ENCODE measurements at places on chromosomes 7 and 10.

GRCh38 chr10:48684792-48685623 is at the start of gene WDFY4:
TSS of gene WDFY4 (plus strand) at chr10:48684873. CDS start at chr10:48709733, 24,860 bp downstream.
- peak; percentile 97 for DNase-seq

GRCh38 chr7:17668122-17668521 is 272.2 kb downstream of the SNX13 start:
- DNase-seq, result no peak

DNA sequence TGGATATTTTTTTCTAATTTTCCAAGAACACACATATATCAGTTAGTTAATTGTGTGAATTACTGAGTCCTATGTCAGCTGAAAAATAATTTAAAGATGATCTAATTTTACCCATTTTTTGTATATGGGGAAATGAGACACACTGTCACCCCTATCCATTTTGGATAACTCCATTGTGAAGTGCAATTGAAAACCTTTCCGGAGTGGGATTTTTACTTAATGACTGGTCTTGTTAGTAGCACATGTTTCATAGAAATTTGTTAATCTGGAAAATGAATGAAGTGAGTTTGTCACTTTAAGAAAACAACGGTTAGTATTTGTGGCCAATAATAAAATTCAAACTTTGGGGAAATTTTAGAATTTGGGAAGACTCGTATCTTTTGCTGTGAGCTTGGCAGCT is 2.0 kb downstream of the GARS1 start:
- no peak for DNase-seq

GRCh38 chr7:146773506-146773905 is 656.9 kb downstream of the CNTNAP2 start:
- no peak for DNase-seq

DNA sequence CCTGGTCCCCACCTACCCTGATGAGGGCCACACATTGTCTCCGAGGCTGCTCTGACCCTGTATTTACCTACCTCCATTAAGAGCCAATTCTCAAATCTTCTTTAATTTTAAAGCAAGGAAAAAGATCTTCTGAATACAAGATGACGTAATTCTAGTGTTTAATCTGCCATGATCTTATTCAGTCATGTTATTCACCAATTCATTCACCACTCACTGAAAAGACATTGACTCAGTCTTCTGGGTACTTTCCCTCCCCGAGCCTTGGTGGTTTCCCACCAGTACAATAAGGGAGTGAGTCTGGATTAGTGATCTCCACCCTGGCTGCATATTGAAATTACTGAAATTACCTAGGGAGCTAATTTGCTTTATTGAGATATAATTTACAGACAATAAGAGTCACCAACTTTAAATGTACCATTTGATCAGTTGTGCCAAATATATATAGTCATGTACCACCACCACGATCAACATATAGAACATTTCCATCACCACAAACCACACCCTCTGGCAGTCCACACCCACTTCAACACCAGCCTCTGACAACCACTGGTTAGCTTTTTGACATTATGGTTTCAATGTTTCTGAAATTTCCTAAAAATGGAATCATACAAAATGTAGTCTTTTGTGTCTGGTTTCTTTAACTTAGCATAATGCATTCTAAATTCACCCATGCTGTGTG is 117.5 kb upstream of the UNC5B start:
- no peak for DNase-seq

DNA sequence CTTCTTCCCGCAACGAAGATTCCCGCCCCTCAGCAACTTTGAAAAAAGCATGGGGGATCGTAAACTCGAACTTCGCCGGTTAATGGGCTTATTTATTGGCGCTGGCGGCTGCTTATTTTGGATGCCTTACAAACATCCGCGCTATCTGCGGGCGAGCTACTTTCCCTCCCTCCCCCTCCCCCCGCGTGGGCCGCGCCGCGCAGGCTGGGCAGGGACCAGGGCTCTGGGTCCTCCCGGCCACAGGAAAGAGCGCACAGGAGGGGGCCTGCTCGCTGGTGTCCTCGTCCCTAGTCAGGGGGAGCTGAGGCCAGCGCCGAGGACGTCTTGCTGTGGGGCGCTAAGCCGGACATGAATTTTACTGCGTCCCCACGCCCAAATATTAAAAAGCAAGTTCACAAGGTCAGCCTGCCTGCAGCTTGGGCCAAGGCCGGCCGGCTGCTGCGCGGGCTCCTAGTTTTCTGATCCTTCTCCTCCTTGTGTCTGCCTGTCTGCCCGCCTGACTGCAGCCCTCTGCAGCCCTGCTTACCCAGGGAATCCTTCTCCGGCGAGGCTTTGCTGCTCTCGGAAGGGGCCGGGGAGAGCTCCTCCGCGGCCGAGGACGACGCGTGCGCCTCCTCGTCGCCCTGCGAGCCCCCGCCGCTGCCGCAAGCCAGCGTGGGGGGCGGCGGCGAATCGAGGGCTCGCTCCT is 1.2 kb downstream of the HOXA10 start:
- DNase-seq, result peak; percentile 88

DNA sequence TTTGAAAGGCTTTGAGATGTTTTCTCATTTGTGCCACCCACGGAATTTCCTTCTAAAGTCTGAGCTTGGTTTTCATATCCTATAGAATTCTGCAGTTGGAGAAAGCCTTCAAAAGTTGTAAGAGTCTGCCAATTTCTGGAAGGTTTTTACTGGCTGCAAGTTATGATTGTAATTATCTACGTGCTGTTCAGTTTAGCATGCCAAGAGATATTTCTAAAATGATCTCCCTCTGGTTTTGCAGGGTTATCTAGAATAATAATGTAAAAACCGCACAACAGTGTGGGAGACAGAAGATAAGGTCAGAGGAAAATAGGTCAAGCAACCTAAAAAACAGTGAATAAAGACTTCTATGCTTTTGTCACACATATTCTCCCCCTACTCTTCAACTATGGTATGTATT is 69.3 kb downstream of the MTERF1 start:
- no peak for DNase-seq

DNA sequence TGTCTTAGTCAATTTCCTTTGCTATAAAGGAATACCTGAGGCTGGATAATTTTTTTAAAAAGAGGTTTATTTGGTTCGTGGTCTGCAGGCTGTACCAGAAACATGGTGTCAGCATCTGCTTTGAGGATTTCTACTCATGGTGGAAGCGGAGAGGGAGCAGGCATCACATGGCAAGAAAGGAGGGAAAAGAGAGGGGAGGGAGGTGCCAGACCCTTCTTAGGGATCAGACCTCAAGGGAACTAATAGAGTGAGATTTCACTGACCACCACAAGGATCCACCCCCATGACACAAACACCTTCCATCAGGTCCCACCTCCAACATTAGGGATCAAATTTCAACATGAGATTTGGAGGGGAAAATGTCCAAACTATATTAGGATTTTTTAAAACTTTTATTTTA is 27.0 kb upstream of the AKR1B10 start:
- DNase-seq, result no peak

- DNase-seq, result no peak
Observed at GRCh38 chr10:7102084-7102483, 308.8 kb downstream of the SFMBT2 start.

GRCh38 chr7:143269251-143269650 is 6.0 kb downstream of the GSTK1 start:
- no peak for DNase-seq

DNA sequence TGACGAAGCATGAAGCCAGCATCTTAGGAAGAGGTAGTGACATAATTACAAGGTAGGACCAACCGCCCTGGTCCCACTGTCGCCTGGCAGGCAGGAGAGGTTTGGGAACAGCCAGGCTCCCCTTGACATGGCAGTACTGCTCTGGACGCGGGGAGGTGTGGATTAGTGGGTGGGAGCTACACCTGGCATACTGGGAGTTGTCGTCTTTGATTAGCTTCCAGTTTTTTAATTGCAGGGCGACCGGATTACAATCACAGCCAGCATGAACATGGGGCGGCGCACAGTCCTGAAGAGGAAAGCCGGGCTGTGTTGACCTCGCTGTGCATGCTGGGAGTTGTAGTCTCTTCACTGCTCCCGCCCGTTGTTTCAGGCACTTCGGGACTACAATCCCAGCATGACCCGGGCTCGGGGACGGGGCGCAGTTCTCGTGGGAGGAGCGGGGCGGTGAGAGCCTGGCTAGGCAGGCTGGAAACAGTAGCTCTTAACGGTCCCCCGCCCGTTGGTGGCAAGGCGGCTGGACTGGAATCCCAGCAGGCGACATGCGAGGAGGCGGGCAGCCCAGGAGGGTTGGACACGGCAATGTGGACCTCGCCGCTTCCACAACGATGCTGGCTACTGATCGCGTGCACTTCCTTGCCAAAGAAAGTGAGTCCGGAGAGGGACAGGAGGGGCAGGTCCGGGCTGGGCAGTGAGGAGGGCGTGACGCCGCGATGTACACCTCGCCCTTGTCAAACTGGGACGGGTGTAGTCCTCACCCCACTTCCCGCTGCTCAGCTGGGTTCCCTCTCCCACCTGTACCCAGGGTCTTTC is 98.0 kb upstream of the ZNF722 start:
- DNase-seq, result peak; percentile 97

DNA sequence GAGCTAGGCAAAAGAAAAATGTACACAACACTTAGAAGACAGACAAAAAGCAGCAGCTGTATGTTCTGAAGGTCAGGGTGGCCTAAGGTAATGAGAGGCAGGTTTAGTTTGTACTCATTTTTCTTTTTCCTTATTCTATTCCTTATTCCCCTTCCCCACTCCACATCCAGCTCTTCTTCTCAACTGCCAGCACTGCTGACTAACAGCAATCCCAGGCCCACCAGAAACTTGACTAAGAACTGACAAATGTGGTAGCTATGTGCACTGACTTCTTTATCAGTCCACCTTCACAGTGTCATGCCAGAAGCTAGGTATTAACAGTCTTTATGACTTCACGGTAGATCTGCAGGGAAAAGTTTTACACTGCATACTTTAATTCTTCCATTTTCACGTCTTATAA is 6.1 kb downstream of the COPG2 start:
- no peak for DNase-seq

GRCh38 chr10:131312478-131312836 is 936 bp upstream of the TCERG1L start:
- DNase-seq, result no peak

DNA sequence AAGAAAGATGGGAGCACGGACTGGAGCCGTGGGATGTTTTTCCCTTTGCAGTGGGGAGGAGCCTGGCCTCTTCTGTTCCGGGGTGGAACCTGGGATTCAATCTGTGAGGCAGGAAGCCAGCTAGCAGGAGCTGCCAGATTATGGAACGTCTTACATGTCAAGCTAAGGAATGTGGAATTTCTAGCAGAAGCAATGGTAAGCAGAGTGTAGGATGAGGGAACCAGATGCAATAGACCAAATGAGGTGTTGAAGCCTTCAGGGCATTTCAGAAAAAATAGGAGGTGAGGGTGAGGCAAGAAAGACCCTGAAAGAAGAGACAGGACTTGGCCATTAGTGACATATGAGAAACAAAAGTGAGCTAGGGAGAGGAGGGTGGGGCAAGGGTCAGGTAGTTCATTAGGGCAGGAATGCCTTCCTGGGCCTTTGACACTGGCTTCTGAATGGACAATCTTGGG is 105.5 kb downstream of the CHN2 start:
- DNase-seq, result no peak

GRCh38 chr10:50438049-50438936 is 185.5 kb downstream of the SGMS1 start:
- peak; percentile 57 for DNase-seq

DNA sequence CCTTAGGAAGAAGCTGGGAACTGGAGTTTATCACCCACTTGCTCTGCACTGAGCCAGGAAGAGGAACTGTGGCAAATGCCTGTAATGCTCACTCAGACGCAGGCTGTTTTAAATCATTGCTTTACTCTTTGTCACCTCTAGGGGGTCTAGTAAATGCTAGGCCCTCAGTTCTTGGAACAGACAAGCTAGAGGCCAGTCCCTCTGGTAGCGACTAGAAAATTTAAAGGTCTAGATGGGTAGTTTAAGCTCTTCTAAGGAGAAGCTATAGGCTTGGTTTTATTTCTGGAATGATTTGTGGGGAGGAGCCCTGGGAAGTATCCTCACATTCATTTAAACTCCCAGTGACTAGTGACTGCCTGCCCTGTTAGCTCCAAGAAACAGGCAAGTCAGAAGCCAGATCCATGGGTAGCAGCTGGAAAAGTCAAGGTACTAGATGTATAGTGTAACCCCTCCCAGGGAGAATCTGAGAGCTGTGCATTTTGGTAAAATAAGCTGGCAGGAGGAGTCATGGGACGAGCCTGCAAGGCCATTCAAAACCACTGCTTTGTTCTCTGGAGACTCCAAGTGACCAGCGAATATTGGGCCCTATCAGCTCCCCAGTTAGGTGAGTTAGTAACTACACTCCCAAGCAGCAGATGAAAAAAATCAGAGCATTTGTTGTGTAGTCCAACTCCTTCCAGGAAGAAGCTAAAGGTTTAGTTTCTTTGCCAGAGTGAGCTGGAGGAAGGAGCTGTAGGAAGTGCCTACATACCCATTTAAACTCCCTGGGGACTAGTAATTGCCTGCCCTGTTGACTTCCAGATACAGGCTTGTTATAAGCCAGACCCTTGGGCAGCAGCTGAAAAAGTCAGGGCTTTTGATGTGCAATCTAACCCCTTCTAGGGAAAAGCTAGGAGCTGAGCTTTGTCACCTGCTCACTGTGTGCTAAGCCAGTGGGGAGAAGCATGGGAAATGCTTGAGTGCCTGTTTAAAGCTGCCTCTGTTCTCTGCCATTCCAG is 68.9 kb downstream of the DYNC1I1 start:
- peak; percentile 55 for DNase-seq

GRCh38 chr10:17780727-17781126 is 28.4 kb upstream of the MRC1 start:
- DNase-seq, result no peak

GRCh38 chr10:101221549-101221948 is 7.7 kb downstream of the LBX1 start:
- DNase-seq, result no peak

GRCh38 chr7:26199301-26200037 is 1.1 kb downstream of the HNRNPA2B1 start:
- peak; percentile 80 for DNase-seq

- DNase-seq, result no peak
Observed at GRCh38 chr10:129191797-129192196, 275.2 kb upstream of the MGMT start.

- DNase-seq, result no peak
Observed at GRCh38 chr10:14409247-14409646, 78.5 kb upstream of the FRMD4A start.

- no peak for DNase-seq
Observed at GRCh38 chr10:48468866-48469511, 135.9 kb downstream of the ARHGAP22 start.

DNA sequence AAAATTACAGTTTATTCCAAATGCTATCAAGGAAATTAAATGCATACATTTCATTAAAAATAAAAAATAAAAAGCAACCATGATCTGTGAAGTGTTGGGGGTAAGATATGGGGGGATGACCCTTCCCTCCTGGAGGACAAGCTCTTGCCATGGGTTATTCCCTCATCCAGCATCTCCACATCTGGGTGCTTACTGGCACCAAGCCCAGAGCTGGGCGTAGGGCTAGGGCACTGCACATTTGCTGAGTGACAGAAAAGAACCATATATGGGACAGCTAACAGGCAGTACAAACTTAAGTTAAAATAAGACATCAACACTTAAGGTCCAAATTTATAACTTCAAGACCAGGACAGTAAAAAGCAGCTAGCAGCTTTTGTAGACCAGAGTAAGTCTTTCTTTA is 10.2 kb downstream of the CCDC6 start:
- no peak for DNase-seq

GRCh38 chr7:106053109-106053508 is 59.0 kb downstream of the SYPL1 start:
- no peak for DNase-seq

- peak; percentile 99 for DNase-seq
Observed at GRCh38 chr7:150428671-150429451, 21.6 kb upstream of the GIMAP8 start.

GRCh38 chr10:120460776-120461175 is 3.7 kb downstream of the PLPP4 start:
- DNase-seq, result no peak

GRCh38 chr7:108284349-108285002 is 154.3 kb upstream of the LAMB4 start:
- peak; percentile 12 for DNase-seq

All from NB4 (cell line).